ENCODE measurements at places on chromosomes 6 and 20.

DNA sequence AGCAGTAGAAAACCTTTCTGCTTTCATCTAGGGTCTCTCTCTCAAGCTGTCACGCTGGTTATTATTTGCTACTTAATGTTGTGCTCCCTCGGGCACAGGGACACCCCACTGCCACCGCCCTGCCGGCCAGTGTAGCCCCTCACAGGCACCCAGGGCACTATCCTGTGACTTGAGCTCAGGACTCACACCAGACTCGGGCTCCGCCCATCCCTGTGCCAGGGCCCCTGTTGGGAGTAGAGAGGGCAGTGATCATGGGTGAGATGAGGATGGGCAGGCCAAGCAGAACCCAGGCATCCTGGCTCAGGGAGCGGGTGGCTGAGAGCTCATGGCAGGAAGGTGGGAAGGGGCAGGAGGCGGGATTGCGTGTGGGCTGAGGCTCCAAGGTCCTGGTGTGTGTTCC is 371.9 kb downstream of the ZFAND3 start:
- DNase-seq = no peak

DNA sequence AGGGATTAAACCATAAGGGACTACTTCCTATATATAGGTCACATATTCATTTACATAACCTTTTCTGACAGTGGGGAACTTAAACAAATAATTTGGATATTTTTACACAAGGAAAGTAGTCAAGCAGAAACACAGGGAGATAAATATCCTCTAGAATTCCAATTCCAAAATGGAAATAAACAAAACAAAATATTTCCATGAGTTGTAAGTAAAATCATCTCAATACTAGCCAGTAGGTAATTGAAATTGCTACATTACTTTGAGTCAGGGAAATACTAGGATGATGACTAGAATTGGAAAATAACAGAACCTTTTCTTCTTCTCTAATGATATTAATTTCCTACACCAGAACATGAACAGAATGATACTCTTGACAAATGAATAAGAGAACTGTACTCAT is 1308.1 kb upstream of the GJE1 start:
- no peak for DNase-seq

- no peak for DNase-seq
Measured at GRCh38 chr20:3795511-3796468, at the start of gene CDC25B. Gene CDC25B, plus strand, starts transcription at chr20:3796310. Its CDS starts 222 bp downstream, at chr20:3796532.

DNA sequence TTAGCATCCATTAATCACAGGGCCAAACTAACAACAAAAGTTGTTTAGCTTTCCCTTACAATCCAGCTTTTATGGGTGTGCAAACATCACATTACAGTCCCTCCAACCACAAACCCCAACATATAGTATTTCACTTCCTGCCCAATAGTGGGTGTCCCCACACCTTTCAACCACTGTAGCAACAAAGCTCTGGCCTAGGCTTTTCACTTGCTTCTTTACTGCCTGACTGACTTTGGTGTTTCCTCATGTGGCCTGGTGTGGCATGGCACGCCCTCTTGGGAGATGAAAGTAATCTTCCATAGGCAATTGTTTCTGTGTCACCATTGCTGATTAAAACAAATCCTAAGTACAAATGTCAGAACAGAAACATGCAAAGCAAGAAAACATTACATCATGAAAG is 46.3 kb downstream of the MCM8 start:
- no peak for DNase-seq

- no peak for DNase-seq
Measured at GRCh38 chr20:3825526-3825925, 5.2 kb downstream of the AP5S1 start.

GRCh38 chr6:85574932-85575598 is 18.6 kb downstream of the SNX14 start:
- no peak for DNase-seq

GRCh38 chr6:133682506-133683307 is 206.2 kb upstream of the TCF21 start:
- DNase-seq = no peak

DNA sequence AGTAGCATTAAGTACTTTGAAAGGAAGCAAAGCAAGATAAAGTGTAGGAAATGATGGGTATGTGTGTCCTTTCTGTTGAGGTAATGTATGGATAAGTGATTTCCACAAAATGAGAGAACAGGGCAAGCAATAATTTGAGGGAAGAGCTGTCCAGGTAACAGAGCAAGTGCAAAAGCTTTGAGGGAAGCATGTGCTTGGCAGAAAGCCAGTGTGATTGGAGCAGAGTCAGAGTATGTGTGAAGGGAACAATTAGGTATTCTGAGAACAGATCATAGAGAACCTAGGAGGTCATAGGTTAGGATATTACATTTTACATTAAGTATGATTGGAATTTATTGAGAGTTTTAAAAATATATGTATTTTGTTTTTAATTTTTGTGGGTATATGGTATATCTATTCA is 30.2 kb upstream of the MAN1A1 start:
- no peak for DNase-seq

All from LNCaP clone FGC (cell line).